Stimulated activated CD4-positive, alpha-beta T cell treated with anti-CD3 and anti-CD28 coated beads, Interleukin-4, amount 100 ng/mL, for 48 hours (primary cell): ENCODE measurements at places on chromosomes 12 and 14.

DNA sequence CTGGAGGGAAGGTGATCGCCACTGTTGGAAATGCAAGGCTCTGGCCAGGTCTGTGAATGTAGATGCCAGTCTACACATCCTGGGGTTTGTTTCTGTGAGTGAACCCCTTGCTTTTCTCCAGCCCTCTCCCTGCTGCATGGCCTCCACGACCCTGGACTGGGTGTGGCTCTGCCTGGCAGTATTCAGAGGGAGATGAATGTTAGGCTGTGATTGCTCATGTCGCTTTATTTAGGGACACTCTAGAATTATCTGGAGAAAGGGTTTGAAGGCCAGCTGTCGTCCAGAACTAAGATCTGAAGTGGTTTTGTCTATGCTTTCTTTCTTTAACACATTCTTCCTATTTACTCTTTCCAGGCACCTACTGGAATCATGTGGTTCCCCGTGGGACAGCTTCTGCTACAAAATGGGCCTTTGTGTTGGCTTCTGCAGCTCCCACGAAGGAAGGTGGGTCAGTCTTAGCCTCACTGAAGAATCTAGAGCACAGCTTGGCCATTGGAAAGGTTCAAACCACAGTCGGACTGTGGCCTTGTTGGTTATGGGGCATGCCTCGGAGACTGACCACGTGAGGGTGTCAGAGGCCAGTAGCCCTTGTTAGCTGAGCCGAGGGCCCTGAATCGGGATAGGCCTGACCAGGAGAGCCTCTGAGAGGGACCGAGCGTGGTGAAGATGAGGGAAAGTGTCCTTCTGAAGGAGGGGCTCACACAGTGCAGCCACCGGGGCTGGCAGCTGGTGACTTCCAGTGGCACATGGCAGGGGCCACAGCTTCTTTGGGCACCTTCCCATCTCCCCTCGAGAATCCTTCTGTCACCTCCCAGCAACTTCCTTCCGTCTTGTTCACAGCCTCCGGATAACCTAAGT is 59.1 kb downstream of the ANKRD9 start:
- DNase-seq: no peak

- DNase-seq: no peak
Measured at GRCh38 chr14:72024043-72024407, 91.8 kb downstream of the RGS6 start.

GRCh38 chr14:104983231-104983721 is 2.3 kb upstream of the CLBA1 start:
- DNase-seq: no peak

DNA sequence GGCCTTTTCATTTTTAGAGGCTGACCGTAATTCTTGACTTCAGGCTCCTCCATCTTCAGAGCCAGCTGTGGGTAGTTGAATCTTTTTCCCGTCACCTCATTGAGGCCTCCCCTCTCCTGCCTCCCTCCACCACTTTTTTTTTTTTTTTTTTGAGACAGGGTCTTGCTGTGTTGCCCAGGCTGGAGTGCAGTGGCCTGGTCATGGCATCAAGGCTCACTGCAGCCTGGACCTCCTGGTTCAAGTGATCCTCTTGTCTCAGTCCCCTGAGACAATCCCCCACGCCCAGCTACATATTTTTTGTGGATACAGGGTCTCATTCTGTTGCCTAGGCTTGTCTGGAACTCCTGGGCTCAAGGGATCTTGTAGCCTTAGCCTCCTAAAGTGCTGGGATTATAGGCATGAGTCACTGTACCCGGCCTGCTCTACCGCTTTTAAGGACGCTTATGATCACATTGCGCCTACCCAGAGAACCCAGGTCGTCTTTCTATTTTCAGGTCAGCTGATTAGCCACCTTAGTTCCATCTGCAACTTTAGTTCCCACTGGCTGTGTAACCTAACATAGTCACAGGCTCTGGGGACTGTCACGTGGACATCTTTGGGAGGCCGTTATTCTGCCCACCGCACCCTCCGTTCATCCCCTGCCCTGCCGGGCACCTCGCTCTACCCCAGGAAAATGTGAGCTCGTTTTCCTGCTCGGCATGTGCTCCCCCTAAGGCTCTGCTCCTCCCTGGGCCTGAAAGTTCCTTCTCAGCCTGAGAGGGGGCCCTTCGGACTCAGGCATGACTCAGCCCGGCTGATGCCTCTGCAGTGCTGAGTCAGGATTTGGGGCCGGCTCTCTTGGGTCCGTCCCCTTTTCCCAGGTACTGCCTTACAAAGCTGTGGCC is 13.4 kb downstream of the TNFAIP2 start:
- DNase-seq: no peak

GRCh38 chr14:52325126-52325525 is 11.0 kb downstream of the PTGER2 start:
- DNase-seq: no peak

DNA sequence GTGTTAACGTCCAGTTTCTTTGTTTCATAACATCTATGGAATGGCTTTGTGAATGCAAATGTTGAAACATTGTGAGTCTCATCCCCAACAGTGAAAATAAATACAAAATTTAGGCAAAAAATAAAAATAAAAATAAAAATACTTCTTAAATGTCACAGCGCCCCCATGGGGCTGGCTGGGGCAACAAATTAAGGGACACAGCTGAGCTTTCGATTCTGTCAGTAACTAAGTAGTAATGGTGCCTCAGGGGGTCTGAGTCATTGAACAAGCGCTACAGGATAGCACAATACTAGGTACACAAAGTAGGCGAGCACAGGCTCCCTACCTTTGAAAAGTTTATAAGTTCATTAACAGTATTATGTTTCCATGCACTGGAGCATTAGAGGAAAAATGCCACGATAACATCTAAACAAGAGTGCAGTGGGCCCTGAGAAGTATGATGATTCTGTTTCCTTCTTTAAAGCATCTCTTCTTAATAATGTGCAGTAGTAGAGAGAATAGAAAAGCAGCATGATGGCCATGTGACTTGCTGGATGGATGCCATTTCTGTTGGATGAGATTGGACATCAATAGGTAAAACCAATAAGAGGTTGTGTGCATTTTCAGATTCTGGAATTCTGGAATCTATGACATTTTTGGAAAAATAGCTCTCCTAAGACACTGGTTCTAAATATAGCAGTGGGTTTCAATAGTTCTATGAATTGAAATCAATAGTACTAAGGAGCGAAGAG is 667.2 kb downstream of the DIO2 start:
- DNase-seq: no peak

- no peak for DNase-seq
Measured at GRCh38 chr14:104429291-104429861, 150.2 kb upstream of the C14orf180 start.

DNA sequence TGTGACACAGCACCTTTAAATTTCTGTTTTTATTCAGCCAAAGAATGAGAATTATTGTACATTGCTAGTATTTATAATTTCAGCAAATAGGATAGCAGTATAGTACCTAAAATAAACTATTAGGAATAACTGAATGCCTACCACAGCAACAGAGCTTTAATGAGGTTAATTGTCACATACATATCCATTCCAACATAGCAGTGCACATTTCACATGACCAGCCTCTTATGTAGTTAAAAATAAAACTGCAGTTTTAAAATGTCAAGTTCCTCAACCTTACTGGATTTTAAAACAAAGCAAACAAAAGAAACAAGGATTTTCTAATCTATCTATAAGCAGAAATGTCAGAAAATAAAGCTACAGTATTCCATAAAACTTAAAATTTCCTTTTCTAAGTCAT is 50.6 kb upstream of the TTC7B start:
- no peak for DNase-seq

GRCh38 chr14:79680087-79680486 is 531.2 kb downstream of the DIO2 start:
- no peak for DNase-seq

DNA sequence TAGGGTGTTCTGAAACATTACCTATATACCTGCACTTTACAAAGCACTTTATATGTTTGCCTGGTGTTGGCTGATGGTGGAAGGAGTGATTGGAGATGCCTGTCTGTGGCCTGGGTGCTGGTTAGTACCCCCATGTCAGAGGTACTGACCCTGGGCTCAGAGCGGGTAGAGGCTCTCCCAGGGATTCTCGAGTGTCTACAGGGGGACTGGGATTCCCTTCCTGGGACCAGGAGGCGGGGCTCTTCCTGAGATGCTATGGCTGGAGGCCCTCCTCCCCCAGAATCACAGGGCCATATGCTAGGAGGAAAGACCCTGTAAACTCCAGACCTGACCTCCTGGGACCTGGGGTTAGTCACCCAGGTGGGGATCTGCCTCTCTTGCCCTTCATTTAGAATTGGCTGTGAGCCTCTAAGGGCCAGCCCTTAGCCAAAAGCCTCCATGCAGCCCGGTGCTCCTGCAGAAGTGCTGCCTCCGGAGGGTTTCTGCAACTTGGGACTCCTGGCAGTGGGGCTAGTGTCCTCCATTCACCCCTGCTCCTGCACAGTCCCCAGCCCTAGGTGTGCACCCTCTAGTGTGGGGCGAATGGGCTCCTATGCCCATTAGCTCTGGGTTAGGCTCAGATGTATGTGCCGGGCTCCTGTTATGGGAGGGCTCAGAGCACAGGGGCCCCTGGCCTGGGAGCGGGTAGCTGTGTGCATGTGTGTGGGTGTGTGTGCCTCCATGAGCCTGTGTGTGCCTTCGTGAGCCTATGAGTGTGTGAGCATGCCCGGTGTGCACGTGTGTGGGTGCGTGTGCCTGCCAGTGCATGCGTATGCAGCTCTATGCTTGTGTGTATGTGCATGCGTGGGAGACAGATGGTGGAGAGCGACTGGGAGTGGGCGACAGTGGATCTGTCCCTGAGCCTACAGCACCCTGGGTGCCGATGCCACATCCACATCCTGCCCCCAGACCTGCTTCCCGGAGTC is 36.6 kb downstream of the RTL1 start:
- DNase-seq: no peak

DNA sequence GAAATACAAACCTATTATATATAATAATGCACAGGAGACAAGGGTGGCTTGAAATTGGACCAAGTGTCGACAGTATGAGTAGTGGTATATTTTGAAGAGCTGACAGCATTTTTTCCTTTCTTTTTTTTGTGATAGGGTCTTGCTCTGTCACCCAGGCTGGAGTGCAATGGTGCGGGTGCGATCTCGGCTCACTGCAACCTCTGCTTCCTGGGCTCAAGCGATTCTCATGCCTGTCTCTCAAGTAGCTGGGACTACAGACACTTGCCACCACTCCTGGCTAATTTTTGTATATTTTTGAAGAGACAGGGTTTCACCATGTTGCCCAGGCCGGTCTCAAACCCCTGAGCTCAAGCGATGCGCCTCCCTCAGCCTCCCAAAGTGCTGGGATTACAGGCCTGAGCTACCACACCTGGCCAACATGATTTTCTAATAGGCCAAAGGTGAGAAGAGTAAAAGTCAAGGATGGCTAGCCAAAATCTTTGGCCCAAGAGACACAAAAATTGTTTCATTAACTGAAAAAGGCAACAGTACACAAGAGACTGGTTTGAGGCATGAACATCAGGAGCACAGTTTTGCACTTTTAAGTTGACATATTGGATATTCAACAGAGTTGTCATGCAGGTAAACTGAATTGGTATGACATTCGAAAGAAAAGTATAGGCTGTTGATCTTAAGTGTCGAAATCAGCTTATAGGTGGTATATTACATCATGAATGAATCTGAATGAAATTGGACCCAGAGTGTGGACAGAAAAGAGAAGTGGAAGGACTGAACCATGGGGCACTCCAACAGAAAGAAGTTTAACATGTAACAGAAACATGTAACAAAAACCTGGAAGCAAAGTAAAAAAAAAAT is 12.5 kb downstream of the HNRNPC start:
- no peak for DNase-seq

GRCh38 chr12:91931111-91931510 is 214.5 kb downstream of the BTG1 start:
- no peak for DNase-seq

DNA sequence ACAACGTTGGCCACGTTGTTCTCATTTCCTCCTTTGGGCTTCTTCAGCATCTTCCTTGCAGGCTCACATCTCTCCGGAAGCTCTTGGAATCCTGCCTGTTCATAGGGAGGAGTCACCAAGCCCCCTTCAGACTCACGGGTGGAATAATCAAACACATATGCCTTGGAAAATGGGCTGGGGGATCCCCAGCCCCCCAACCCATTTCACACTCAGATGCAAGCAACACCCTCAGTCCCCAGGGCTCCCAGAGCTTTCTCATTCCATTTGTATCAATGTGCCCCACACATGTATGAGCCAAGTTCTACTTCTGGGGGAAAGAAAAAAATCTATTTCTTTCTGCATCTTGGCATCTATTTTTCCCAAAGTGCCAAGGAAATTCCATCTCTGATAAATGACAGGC is 33.1 kb downstream of the WSCD2 start:
- no peak for DNase-seq

DNA sequence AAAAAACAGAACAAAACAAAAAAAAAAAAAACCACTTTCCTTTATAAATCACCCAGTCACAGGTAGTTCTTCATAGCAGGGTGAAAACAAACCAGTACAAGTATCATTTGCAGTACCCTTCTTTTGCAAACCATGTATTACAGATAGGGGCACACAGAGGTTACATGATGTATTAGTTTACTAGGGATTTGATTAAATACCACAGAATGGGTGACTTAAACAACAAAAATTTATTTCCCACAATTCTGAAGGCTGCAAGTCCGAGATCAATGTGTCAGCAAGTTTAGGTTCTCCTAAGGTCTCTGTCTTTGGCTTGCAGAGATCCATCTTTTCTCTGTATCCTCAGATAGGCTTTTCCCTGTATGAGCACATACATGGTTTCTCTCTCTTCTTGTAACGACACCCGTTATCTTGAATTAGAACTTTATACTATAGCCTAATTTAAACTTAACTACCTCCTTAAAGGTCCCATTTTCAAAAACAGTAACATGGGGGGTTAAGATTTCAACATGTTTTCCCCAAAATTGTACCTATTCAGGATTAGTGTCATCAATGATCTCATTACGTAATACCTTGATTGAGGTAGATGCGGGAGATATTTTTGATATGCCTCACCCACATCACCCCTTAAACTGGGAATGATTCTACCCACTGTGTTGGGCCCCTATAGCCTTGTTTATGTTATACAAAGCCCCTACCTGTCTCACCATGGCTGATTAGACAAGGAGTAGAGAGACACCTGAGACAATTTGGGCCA is 3.5 kb upstream of the CEP128 start:
- DNase-seq: no peak

- DNase-seq: no peak
Measured at GRCh38 chr14:52609445-52610044, 56.9 kb downstream of the GPR137C start.

GRCh38 chr12:52741375-52742195 is 35.6 kb downstream of the KRT76 start:
- peak; percentile 52 for DNase-seq

- no peak for DNase-seq
Measured at GRCh38 chr12:11778713-11779685, 129.5 kb downstream of the ETV6 start.

DNA sequence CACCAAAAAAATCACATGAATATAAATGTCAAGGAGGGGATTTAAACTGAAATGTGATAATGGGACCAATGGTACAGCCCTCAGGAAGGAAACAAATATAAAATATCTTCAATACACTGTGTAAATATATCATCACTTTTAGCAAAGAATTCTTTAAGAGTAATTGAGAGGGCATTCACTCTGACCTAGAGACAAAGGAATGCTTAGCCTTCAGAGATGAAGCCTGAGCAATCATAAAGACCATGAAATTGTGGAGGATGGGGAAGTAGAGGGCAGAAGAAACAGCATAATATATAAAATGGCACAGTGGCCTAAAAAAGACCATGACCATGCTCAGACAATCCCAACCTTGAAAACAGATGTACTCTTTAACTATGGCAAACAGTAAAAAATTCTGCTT is 20.4 kb downstream of the YAF2 start:
- no peak for DNase-seq
